ENCODE measurements at places on chromosomes 3 and 15.

DNA sequence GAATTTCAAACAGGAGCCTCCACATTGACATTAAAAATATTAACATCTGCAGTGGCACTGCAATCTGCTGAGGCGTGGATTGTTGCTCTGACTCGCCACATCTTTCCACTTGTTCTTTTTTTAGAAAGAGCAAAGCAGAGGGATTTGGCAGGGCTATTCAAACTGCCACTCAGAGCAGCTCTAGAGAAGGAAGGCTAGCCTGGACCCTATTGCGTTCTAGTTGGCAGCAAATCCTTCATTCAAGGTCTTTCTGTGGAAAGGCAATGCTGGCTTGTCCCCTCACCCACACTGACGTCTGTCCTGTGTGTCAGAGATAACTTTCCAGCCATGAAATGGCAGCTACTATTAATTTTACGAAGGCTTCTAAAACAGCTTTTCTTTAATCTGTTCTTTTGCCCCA lies 483.2 kb upstream of the SGO1 start:
- no peak for DNase-seq

- no peak for DNase-seq
Observed at GRCh38 chr15:63234451-63234870, 42.9 kb upstream of the APH1B start.

- no peak for DNase-seq
Observed at GRCh38 chr15:73944161-73945129, 18.2 kb downstream of the LOXL1 start.

DNA sequence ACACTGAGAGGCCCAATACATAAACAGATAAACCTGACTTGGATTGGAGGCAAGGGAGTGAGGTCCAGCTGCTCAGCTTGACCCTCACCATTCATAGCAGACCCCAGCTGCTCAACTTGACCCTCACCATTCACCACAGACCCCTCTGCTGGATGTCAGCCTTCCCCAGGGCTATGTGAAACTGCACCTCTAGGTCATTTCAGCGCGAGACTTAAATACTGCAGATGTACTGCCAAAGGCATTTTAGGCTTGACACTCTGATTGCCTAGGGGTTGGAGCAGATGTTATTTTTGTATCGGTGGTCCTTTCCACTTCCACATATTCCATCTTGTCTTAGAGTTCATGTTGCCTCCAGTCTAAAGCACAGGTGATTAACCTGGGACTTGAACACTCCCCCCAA lies 41.5 kb upstream of the FAM98B start:
- no peak for DNase-seq

DNA sequence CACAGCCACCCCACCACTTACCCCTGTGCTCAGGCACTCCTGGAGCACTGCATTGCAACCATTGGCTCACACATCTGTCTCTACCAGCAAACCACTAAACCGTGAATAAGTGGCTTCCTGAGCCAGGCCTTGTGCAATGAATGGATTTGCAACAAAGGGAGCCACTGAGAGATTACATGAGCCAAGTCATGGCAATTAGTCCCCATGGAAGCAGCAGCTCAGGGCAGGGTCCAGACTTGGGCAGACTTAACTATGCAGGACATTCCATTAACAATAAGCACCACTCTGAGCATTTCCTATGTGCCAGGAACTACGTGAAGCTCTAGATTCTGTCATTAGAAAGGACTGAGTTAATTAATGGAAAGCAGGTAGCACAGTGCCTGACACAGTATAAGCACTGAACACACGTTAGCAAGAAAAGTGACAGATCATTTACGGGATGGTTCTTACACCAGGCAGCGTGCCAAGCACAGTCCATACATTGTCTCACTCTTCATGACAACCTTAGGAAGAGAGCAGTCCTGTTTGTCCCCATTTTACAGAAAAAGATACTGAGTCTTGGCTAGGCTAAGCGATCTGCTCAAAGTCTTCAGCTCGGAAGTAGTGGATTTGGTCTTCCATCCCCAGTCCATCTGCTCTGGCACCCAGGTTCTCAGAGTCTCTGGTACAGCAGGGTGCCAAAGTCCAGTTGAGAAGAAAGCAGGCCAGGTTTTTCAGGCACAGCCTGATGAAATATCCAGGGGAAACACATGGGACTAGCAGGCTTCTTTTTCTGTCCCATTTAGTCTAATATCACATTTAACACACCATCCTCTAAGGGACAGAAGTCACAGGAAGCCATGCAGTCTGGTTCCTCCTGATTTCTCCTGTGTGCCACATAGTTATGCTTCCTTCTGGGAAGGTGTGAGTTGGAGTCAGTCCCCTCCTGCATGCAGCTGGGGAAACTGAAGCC lies 44.1 kb downstream of the LIPC start:
- no peak for DNase-seq

- DNase-seq = no peak
Observed at GRCh38 chr3:136916223-136916622, 41.6 kb upstream of the IL20RB start.

- peak; percentile 66 for DNase-seq
Observed at GRCh38 chr3:126083511-126083912, 412 bp downstream of the SLC41A3 start.

GRCh38 chr3:156563900-156564682 lies 9.2 kb upstream of the SSR3 start:
- DNase-seq = no peak

DNA sequence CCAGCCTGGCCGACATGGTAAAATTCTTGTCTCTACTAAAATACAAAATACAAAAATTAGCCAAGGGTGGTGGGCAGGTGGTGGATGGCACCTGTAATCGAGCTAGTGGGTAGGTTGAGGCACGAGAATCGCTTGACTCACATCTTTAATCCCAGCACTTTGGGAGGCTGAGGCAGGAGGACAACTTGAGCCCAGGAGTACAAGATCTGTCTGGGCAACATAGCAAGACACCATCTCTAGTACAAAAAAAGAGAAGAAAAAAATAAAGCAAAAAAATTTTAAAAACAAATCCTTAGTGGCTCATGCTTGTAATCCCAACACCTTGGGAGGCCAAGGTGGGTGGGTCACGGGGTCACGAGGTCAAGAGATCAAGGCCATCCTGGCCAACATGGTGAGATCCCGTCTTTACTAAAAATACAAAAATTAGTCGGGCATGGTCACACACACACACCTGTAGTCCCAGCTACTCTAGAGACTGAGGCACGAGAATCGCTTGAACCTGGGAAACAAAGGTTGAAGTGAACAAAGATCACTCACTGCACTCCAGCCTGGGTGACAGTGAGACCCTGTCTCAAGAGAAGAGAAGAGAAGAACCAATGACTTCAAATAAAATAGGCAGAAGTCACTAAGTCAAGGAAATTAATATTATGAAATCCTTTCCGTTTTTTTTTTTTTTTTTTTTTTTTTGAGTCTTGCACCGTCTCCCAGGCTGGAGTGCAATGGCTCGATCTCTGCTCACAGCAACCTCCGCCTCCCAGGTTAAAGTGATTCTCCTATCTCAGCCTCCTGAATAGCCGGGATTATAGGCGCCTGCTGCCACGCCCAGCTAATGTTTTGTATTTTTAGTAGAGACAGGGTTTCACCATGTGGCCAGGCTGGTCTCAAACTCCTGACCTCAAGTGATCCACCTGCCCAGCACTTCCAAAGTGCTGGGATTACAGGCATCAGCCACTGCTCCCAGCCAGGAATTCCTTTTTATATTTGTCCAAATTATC lies 4.9 kb downstream of the RHOA start:
- no peak for DNase-seq

DNA sequence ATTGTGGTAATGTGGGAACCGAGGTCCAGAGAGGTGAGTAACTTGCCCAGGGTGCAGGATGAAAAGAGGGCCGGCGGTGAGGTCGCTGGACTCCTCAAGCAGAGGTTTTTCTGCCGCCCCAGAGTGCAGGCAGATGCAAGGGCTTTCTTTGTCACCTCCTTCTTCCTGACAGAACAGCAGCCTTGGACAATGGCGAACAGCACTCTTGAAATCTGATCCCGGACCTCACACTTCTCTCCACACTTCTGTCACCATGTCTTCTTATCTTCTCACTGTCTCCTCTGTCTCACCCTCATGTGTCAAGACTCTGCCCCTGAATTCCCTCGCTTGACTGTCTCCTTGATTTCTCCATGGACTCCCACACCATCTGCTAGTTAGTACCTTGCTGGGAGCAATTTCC lies 15.4 kb upstream of the VPS8 start:
- DNase-seq = no peak

GRCh38 chr3:21654662-21655061 lies 96.3 kb downstream of the ZNF385D start:
- no peak for DNase-seq

GRCh38 chr3:53845103-53845880 lies 927 bp downstream of the CHDH start:
- DNase-seq = peak; percentile 30

DNA sequence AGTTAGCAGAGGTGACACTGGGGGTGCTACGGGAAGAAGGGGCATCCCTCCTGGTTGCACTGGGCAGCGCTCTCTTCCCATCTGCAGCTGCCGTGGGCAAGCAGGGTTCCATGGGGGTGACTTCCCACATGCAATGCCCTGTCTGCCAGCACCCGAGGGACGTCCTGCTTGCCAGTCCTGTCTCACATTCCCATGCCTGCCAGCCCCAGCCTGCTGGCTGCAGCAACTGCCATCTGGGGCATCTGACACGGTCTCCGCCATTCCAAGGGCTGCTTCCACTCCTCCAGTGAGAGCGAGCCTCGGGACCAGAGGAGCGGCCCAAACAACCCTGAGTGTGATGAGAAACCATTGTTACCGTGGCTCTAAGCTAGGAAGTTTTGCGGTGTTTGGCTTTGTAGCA lies 45.4 kb upstream of the RPL32 start:
- DNase-seq = no peak

- DNase-seq = no peak
Observed at GRCh38 chr15:86079508-86080266, at the start of gene AGBL1. AGBL1 (plus strand) TSS chr15:86079871.

GRCh38 chr15:81146006-81146405 lies 11.9 kb downstream of the CFAP161 start:
- no peak for DNase-seq

GRCh38 chr15:42071717-42072116 lies 22.6 kb downstream of the PLA2G4D start:
- DNase-seq = no peak

GRCh38 chr15:99708563-99708962 lies 24.7 kb downstream of the LYSMD4 start:
- no peak for DNase-seq

DNA sequence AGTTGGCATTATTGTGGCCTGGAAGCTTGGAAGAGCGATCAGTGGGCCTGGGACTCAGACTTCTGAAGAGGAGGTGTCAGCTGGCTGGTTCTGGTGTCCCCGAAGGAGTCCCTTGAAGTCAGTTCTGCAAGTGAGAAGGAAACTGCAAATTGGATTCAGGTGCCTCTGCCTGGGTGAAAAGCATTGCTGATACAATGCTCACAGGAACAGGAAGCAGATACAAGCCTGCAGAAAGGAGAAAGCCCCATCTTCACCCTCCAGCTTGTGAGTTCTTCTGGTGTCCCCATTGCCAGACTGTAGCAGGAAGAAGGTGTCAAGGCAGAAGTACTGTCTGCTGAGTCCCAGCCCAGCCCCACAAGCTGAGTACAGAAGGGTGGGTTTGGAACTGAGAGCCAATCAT lies 271.3 kb downstream of the PLOD2 start:
- DNase-seq = no peak

DNA sequence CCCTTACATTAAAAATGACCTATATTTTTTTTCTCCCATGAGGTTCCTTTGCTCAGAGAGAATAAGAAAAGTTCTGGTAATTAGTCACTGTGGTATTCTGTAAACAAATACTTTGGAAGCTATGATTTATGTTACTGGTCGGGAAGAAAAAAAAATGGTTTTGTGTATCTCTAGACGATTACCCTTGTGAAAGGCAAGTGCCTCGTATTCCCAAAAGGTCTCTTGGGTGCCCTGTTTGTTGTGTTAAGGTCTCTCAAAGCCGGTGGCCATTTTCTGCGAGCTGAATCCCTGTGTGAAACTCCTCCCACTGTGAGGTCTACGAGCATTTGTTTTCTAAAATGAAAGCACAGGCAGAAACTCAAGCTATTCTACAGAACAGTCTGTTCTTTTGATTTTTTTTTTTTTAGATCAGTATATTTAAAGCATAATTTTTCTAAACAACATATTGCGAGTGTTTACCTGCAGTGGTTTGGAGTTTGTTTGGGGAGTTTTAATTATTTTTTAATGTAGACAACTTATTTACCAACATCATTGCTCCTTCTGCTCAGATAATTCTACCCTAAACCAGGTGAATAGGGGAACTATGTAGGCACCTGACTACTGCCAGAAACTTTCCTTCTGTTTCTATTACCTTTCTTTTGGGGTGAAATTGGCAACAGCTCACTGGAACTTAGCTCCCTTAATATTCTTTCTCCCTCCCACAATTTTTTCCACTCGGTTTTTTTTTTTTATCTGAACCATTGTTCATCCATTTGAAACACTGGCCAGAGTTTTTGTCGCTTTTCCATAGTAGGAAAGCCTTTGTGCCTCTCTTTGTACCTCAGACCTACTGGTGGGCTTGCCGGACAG lies 44.0 kb downstream of the ZBTB38 start:
- no peak for DNase-seq

DNA sequence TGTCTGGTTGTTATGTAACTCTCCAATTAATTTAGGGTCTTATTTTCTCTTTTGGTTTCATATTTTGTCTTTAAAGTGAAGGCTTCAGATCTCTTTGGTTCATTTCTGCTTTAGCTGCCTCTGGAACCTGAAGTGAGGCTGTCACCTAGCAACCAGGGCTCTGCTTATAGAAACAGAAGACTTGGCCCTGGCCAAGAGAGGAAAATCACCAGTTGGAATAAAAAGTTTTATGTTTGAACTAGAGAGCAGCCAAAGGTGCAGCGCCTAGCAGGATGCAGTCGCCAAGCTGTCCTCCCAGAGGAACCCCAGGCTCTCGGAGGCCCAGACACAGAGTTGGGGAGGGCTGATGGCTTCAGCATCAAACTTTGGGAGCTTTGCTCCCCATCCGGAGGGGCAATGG lies 41.1 kb downstream of the LYZL4 start:
- no peak for DNase-seq

- no peak for DNase-seq
Observed at GRCh38 chr3:197750858-197751737, 1.4 kb downstream of the FYTTD1 start.

DNA sequence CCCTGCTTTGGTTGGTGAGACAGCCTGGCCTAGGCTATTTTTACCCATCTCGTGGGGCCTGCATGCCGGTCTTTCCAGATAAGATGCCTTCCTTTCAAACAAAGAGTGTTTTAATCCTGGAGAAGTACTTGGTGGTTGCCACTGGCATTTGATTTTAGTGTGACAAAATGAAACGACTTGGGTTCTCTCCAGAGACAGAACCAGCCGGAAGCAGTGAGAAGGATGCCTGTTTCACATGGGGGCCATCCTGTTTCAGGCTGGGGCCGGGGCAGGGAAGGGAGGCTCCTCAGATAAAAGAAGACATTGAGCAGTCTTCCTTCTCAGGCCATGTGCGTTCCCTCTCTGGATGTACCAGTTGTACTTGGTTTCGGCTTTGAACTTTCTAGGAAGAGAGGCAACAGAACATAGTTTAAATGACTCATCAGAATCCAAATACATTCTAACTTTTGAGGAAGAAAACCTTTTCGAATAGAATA lies 74.9 kb downstream of the TOP2B start:
- no peak for DNase-seq

DNA sequence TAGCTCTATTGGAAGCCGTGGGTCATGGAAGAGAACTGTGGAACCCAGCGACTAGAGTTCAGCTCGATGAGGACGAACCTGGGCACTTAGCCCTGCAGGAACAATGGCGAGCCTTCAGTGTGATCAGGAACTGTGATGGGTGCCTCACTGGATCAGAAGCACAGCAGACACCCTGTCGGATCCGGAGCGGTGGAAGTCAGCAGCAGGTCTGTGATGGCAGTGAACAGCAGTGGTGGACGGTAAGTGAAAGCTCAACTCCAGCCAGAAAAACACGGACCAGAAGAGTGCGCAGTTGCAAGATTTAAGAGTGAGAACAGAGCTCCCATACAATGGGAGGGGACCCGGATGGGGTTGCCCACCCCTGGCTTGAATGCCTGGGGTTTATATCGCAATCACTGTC lies 282.2 kb downstream of the NSUN3 start:
- no peak for DNase-seq
